ENCODE measurements at places on chromosomes 2 and 18. TPM values are rescaled to one million over a fixed set of nuclear protein-coding genes. Genes with fewer than 3 reads are reported as not detected.
A peak's percentile ranks its signal among the peaks of the same experiment; 100 is the strongest.

- no peak for DNase-seq
Observed at GRCh38 chr2:105383432-105384166, 15.3 kb downstream of the FHL2 start.

DNA sequence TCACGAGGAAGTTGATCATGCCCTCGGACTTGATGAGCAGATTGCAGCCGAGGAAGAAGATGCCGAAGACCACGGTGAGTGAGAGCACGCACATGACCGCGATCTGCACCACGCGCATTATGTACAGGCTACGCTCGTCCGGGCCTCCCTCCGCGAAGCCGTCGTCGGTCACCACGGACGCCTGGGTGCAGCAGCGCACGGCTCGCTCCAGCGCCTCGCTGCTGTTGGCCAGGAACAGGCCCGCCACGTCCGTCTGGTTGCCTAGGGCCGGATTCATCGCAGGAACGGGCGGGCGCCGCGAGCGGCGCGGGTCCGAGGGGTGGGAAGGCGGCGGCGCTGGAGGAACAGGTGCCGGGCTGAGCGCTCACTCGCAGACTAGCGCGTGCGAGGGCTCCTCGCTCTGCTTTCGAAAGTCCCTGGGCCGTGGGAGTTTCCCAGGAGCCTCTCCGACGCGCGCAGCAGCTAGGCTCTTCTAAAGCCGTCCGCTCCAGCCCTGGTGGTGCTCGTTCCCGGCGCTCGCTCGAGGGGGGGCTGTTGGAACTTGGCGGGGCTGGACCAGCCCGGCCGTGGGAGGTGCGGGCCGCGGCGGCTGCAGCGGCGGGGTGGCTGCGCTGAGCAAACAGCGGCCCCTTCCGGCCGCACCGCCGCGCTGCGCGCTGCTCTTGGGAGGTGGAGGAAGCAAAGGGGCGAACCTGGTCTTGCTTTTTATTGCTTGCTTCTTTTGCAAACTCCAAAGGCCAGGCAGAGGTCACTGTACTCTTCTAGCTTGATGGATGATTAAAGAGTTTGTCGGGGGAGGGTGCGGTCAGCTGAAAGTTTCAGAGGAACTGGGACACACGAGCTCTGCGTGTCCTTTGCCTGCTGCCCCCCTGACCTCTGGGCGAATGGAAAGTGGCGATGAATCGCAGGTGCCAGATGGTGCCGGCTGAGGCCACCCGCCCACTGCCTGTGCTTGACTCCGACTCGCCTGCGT lies at the start of gene RPRM:
Gene RPRM (minus strand): TSS at position 474 of the 973 bp plus-strand sequence. CDS start 197 bp downstream, at position 277.
- peak; percentile 38 for DNase-seq

The DSG4 gene
- 0.04 TPM for total RNA-seq

- DNase-seq: no peak
Observed at GRCh38 chr2:42834161-42834560, 41.8 kb upstream of the HAAO start.
